ENCODE measurements at places on chromosomes 7 and 10.

DNA sequence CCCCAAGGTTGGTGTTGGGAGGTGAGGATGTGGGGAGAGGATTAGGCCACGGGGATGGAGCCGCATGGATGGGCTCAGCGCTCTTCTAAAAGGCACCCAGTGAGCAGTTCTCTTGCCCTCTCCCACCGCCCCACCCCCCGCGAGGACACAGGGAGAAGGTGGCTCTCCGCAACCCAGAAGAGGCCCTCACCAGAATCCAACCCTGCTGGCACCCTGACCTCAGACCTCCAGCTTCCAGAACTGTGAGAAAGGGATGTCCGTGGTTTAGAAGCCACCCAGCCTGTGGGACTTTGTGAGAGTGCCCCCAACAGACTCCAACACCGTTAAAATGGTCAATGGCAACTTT lies 242.8 kb upstream of the PPP2R2D start:
- DNase-seq = no peak

DNA sequence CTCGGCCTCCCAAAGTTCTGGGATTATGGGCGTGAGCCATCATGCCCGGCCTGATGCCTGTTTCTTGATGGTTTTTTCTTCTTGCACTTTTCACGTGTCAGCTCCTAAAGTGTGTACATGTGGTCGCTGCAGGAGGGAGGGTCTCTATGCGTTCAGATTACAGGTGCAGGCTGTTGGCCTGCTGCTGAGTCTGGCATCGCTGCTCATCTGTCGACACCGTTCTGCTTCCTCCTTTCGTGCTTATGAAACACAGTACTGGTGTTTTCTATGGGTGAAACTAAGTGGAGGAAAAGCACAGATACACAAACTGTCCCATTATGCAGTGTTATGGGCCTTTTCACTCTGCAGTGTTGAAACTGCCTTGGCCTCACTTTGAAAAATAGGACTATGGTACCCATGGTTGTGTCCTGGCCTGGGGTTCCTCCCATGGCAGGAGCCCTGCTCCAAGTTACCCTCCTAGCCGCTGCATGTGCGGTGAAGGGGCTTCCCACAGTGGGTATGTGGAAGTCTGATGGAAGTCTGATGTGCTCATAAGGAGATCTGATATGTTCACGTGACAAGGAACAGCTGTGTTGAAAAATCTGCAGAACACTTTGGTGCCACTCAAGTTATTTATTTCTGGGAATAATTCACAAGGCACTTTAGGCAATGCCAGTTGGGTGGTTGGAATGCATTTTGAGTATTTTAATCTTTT lies 23.5 kb downstream of the OGDH start:
- DNase-seq = no peak

DNA sequence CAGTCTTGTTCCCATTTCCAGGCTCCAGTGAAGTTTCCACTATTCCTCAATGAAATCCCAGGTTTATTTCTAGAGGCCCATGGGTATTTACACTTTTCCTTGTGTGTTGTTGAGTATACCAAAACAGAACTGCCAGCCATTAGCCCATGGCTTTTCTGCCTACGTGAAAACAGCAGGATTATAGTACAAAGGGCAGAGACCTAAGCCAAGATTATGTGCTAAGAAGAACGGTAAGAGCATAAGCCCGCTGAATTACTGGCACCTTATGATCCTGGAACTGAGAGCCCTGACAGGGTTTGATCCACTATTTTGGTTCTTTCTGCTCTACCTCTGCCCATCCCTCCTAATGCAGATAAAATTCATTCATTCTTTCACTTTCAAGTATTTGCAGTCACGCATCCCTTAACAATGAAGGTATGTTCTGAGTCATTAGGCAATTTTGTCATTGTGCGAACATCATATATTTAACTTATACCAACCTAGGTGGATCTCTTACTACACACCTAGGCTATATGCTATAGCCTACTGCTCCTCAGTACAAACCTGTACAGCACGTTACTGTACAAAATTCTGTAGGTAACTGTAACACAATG lies 16.0 kb downstream of the SEMA3C start:
- DNase-seq = no peak

DNA sequence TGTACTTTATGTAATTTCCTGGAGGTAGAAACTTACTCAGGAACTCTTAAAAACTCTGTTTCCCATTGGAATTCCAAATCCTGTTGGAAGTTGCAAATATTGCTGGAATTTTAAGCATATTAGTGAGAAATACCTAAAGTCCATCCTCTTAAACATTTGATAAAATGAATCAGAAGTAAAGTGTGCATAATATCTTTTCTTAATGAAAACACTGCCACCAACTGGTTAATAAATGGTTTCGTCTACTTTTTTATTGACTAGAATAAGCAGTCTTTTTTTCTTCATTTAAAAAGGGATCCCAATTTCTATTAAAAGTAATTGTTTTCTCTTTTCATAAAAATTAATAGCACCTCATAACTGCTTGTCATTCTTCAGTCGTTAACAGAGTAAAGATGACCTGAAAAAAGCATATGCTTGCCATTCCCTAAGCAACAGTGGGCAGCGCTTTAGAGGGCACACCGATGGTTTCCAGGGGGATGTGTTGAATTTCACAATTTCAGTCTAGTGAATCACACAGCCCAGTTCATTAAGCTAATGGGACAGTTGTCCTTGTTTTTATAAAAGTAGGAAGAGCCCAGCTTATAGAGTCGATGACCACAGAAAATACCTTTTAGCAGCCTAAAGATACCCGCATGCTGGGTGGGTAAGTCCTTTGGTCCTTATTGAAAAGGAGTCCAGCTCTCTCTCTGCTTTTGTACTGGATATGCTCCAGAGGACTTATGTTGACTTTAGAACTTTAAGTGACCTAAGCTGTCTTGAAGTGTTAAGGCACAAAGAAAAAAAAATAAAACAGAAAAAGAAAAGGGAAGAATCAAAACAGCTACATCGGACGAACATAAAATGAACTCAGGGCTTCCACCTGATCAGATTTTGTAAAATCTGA lies 28.5 kb downstream of the NPS start:
- no peak for DNase-seq

DNA sequence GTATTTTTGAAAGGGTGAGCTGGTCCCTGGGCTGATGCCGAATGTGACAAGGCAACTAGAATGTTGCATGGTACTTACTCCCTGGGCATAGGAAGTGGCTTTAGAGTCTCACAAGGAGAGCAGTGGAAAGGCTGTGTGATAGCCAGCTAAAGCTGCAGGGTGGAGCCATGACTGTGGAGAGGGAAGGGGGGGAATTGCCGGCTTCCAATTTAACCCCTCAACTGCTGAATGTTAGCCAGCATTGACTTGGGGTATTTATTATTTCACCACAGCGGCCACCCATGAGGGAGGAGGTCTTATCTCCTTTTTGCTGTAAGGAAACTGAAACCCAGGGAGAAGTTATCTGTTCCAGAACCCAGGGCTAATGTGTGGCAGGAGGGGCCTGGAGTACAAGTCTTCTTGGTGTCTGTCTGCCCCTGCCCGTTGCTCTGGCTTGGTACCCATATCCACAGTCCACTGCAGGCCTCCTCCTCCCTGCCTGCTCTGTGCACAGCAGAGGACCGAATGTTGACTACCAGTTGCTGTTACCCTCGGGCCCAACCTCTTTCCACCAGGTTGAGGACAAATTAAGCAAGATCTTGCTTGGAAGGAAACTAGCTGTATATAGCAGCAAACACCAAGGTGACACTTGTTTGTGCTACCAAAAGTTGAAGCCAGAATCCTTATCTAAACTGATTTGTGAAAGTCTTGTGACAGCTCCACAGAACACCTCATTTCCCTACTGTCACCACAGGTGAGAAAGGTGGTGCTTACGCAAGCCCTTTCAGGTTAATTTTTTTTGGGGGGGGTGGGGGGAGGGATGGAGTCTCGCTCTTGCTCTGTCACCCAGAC lies 37.6 kb downstream of the WBP1L start:
- DNase-seq = no peak

Measured in stimulated activated CD8-positive, alpha-beta memory T cell treated with anti-CD3 and anti-CD28 coated beads, Interleukin-7, amount 100 ng/mL, for 1 hour (primary cell).